ENCODE measurements at places on chromosomes 2 and 18. TPM values are rescaled to one million over a fixed set of nuclear protein-coding genes. Genes with fewer than 3 reads are reported as not detected.

Gene KLHL30
- total RNA-seq: 1.6 TPM

Gene IL1B
- total RNA-seq: 0.50 TPM

Gene C2orf78
- total RNA-seq: not detected

Gene HNMT
- 90.6 TPM for total RNA-seq

Gene NETO1
- not detected for total RNA-seq

Gene NR4A2
- total RNA-seq: 9.4 TPM

Gene SULT1C2
- not detected for total RNA-seq

All from aortic smooth muscle cell (primary cell).